ENCODE measurements at places on chromosomes 3 and 15.

DNA sequence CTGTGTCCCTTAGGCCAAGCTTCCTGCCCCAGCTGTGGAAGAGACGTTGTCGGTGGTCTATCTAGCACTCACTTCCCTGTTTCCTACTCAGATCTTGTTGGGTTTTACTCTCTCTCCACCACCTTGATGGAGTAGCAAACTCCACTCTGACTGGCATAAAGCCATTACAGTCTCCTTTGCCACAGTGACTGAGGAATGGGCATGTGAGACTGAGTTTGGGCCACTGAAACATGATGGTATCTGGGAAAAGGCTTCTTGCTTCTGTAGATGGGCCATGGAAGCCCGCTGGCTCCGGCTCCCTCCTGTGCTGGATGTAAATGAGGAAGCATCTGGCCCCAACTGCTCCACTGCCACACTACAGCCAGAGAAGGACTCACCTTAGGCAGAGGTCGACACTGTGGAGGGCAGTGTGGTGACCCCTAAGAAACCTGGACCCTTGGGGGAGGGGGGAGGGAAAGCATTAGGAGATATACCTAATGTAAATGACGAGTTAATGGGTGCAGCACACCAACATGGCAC is 9.4 kb upstream of the CAMK1 start:
- DNase-seq: no peak

DNA sequence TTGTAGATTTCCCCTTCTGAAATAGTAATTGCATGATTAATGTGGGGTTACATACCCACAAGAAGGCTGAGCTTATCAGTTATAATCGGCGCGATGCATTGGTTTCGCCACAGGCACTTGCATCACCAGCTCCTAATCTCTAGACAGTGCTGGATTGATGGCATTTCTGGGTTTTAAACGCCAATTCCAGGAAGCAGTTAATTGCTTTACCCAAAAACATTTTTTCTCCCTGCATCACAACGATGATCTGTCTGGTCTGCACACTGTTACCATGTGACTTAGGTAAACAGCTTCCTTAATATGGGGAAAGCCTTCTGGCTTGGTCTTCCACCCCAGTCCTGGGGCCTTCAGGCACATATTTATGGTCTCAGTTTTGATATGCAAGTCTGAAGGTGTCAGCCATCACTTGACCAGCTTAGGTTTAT is 70.0 kb upstream of the HEG1 start:
- no peak for DNase-seq

DNA sequence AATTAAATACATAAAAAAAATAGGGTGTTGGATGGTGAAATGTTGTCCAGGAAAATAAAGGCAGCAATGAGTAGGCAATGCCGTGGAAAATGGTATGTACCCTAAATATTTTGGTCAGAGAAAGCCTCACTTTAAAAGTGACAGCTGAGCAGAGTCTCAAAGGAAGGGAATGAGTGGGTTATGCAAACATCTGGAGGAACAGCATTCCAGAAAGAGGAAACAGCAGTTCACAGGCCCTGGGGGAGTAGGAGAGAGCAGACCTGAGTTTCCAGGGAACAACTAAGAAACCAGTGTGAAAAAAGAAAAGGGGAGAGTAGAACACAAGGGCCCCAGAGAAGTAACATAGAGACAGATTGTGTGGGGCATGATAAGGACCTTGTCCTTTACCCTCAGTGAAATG is 230.0 kb upstream of the CNTN3 start:
- DNase-seq: no peak

GRCh38 chr3:133014325-133014724 is 23.9 kb upstream of the TMEM108 start:
- DNase-seq: no peak

DNA sequence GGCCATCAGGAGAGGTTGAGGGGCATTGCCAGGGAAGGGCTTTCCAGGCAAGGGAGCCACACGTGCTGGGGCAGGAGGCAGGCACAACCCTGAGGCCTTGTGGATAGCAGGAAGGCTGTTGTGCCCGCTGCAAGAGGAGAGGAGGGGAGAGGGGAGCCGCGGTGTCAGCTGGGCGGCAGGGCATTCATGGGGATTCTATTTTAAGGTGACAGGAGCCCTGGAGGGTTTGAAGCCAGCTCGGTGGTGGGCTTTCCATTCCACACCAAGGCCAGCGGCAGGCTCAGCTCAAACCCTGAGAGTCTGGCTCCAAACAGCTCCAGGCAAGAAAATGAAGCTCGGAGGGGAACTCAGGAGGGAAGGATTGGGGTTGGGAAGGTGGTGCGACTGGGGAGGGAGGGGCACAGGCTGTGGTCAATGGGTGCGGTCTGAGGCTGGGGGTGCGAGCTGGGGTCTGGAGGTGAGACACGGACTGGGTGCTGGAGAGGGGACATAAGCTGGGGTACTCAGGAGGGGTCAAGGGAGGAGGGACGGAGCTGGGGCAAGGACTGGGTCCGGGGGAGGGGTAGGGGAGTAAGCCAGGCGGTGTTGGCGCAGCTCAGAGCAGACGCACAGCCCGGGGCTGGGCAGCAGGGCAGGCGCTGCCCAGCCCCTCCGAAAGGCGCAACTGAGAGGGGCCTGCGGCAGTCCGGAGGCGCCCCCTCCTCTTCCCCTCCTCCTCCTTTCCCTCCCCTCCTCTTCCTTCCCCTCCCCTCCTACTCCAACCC is 43.4 kb downstream of the TPRA1 start:
- DNase-seq: no peak

- DNase-seq: no peak
Observed at GRCh38 chr3:185024966-185025365, 127.9 kb downstream of the C3orf70 start.

GRCh38 chr3:124679048-124679638 is 51.1 kb upstream of the UMPS start:
- DNase-seq: no peak

GRCh38 chr15:68536331-68537095 is 42.3 kb upstream of the CORO2B start:
- no peak for DNase-seq

DNA sequence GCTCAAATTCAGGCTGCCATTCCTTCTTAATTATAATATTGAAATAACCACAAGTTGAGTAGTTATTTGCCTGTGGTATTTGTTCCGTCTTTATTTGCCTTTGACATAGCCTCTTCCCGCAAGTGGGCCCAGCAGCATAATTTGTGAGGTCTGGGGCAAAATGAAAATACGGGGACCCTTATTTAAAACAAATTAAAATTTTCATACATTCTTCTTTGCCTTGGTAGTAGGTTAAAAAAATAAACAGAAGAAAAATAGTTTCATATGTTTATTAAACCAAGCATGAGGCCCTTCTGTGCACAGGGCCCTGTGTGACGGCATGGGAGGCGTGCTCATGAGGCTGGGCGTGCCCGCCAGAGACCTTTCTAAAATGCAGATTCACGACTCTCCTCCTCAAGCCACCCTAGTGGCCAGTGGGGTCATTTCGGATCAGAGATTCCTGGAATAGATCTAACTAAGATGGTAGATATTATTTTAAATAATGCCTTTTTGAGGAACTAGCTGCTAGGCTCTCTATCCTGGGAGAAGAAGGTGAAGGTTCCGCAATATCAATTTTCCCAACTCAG is 35.4 kb downstream of the MASP1 start:
- no peak for DNase-seq

- DNase-seq: no peak
Observed at GRCh38 chr3:50316657-50317242, 5.8 kb downstream of the HYAL2 start.

DNA sequence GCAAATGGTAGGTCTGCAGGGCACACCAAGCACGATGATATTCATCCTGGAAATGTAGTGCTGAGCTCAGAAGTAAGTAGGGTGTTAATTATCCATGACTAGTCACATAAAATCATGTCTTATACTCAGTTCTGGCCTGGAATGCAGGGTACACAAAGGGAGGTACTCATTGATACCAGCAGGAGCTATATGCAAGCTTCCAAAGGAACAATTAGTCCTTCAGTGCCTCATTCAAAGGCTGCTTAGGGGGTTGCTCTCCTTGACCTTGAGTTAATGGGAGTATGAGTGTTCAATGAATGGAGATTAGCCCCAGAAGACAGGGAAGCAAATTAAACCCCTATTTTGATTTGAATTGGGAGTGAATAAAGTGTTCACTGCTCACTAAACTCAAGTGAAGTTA is 38.3 kb downstream of the CNTN6 start:
- DNase-seq: no peak

DNA sequence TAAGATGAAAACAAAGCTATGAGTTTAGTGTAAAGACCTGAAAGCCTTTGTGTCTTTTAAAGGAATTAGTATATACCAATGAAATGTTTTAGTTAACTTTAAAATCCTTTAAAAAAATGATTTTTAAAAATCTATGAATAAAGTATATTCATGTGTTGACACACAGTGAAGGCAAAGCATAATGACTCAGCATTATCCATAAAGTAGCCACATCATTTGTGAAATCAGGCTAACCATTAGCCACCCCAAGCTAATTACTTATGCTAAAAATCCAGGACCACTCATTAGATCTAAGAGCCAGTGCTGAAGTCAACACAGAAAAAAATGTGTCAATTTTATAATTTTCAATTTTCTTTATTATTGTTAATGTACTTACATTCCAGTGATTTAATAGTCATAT is 310.2 kb downstream of the TBC1D5 start:
- DNase-seq: no peak

DNA sequence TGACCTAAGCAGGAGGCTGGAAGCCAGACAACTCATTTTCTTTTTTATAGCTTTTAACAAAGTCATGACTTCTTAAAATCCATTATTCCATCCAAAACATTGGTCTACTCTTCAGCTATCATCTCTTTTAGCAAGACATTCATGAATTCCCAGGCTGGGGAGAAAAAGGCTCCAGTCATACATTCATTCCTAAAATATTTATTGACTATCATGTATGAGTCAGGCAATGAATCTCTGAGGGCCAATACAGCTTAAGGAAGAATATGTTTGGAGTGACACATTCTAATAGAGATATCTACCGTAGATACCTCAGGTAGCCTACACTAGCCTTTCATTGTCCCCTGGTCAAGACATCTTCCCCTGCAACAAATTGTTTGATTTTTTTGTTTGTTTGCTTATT is 196.4 kb upstream of the NANOGP8 start:
- DNase-seq: no peak

DNA sequence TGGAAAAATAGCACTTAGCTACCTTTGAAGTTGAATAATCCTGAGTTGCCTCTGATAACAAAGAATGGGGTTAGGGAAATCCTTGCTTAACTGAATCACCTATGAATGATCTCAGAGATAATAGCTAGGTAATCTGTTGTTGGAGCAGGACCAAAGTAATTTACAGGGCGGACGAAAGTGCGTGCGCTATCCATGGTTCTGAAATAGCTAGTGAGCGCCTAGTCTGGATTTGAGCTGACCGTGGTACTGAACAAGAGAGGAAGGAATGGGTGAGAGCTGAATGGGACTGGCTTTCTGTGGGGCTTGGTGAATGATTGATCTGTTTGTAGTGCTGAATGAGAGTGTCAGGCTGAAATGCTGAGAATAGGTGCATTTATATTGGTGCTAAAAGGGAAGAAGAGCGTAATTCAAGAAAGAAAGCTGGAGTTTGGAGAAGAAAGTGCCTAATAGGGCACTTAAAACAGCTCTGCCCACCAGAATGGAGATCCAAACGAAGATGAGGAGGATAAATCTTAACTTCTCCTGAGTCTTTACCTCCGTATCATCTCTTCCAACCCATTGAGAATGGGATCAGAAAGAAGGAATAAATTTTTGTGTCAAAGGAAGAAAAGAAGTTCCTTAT is 10.1 kb downstream of the SCN10A start:
- DNase-seq: no peak

- no peak for DNase-seq
Observed at GRCh38 chr3:123758081-123758564, 126.0 kb downstream of the MYLK start.

DNA sequence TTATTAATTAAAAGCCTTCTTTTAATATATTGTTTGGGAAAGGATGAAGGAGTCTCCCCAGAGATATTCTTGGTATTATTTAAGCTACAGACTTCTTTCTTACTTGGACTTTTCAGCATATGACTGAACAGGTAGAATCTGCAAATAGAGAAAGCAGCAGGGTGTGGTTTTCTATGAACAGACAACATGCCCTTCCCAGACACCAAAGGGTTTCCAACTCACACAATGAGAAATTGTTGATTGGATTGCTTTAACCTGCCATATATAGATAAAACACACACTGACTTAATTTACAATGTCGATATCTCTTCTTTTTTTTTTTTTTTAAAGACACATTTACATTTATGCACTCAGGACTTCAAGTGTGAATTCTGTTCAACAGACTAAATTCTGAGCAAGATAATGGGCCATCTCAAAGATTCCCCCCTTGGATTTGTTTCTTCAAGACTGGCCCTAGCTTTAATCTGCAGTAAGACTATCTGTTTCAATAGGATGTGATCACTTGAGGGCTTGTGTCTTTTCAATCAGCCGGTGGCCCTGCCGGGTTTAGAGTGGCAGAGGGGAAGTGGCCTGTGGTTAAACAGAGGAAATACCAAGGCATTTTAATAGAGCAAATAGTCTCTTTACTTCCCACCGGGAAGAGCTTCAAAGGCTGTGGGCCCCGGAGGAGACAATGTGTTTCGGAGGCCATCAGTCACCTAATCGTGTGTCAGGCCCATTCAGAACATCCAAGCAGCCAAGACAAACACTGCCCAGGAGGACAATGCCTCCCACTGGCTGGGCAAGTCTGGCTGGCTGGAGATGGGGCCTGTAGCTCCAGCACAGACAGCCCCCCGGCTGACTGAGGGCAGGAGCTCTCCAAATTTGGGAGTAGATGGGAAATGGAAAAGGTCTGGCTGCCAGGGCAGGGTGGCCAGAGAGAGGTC is 6.1 kb downstream of the IL17RD start:
- DNase-seq: no peak

GRCh38 chr3:45690336-45691035 is 1.3 kb downstream of the SACM1L start:
- DNase-seq: no peak

DNA sequence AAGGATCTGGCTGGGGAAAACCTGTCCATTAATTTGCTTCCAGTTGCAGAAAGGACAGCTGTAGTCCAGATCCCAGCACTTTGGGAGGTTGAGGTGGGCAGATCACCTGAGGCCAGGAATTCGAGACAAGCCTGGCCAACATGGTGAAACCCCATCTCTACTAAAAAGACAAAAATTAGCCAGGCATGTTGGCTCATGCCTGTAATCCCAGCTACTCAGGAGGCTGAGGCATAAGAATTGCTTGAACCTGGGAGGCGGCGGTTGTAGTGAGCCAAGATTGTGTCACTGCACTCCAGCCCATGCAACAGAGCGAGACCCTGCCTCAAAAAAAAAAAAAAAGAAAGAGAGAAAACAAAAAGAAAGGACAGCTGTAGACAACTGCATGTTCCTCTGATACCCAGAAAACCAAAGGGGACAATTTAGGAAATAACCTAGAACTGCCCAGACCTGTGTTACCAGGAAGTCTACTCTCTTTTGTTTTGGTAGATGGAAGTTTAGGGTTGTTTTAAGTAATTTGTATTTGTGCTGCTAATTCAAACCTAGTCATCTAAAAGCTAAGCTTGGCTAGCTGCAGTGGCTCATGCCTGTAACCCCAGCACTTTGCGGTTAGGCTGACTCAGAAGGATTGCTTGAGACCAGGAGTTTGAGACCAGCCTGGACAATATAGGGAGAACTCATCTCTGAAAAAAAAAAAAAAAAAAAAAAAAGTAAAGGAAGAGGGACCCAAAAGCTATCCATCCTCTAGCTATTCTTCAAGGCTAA is 22.7 kb downstream of the EXD1 start:
- DNase-seq: no peak

GRCh38 chr3:72182206-72182605 is 397.3 kb upstream of the PROK2 start:
- DNase-seq: no peak
